Stimulated activated CD8-positive, alpha-beta memory T cell treated with anti-CD3 and anti-CD28 coated beads, Interleukin-4, amount 100 ng/mL, for 48 hours (primary cell): ENCODE measurements at places on chromosomes 12 and 14.

DNA sequence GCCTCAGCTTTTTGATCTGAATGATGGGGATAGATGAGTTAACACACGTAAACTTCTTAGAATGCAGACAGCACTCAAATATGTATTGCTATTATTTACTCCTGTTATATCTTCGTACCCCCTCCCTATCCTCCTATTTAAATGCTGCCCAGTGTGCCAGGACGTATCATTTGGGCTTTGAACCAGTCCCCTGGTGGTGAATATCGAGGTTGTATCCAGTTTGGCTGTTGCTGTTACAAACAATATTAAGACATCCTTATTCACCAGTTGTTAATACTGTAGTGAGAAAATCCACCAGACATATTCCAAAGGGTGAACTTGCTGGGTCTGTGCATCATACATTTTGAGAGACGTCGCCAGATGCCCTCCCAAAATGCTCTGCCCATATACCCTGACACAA is 51.5 kb upstream of the FOXN3 start:
- no peak for DNase-seq

DNA sequence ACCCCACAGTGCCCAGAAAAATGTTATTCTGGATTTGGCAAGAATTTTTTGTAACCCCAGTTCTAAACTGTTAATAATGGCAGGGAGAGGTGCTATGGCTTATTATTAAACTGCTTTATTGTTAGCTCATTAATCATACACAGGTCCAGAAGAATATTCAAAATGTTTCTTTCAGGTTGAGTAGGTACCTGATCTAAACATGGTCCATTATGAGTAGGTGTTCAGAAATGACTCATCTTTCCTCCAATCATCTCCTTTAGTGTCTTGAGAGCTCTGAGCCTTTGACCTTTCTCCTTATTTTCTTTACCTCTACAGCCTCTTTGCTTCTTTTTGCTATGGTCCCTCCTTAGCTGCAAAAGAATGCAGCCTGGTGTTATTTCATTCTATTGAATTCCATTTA is 211.0 kb upstream of the GARIN6 start:
- no peak for DNase-seq

- no peak for DNase-seq
These were observed 34.2 kb upstream of the ASPG start for GRCh38 chr14:104051092-104051813.

DNA sequence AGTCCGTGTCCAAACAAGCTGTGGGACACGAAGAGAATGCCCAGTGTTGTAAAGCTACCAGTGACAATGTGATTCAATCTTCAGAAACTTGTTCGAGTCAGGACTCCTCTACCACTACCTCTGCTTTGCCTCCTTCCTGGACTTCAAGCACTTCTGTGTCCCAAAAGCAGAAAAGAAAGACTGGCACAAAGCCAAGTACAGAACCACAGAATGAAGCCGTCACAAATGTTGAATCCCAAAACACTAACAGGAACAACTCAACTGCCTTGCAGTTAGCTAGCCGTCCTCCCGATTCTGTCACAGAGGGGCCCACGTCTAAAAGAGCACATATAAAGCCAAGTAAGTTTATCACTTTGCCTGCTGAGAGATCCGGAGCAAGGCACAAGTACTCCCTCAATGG is 284.9 kb downstream of the LRFN5 start:
- no peak for DNase-seq

DNA sequence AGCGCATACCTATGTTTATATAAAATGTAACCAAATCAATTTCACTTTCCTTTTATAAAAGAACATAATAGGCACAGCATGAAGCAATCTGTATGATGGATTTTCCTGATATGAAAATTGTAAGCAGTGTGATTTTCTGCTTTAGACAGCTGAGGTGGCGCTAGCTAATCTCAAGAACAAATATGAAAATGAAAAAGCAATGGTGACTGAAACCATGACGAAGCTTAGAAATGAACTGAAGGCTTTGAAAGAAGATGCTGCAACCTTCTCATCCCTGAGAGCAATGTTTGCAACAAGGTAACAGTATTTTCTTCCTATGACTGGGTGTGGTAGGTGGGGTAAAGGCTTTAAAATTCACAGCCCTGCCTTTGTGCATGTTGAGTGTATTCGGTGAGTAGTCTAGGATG is 65.0 kb upstream of the FGD4 start:
- no peak for DNase-seq

DNA sequence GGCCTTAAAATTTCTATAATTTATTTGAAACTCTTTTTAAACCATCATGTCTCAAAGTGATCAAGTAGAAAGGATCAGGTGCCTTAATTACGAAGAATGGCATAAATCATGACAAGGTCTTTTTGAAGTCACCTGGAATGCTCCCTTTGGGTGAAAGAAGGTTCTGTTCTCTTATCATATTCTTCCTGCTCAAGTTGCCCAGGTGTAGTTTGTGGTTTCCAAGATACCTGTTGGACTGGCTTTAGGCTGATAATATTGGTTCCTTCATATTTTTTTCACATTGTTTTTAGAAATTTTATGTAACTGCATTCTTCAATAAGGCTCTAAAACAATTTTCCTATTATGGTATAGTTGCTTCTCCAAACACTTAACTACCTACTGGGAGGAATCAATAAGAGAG is 29.2 kb downstream of the RASSF3 start:
- no peak for DNase-seq

DNA sequence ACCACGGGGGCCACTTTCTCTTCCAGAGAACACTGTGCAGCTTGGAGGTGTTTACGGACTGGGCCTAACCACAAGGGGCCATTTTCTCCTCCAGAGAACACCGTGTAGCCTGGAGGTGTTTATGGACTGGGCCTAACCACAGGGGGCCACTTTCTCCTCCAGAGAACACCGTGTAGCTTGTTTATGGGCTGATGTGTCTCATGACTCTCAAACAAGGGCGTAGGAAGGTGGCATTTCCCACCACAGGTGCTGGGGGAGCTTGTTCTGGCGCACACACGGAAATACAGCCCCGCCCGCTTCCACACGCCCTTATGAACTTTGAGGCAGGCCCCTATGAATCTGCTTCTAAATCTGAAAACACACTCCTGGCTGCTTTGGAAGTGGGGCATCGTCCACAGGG is 174.6 kb upstream of the SFSWAP start:
- DNase-seq: peak; percentile 53

DNA sequence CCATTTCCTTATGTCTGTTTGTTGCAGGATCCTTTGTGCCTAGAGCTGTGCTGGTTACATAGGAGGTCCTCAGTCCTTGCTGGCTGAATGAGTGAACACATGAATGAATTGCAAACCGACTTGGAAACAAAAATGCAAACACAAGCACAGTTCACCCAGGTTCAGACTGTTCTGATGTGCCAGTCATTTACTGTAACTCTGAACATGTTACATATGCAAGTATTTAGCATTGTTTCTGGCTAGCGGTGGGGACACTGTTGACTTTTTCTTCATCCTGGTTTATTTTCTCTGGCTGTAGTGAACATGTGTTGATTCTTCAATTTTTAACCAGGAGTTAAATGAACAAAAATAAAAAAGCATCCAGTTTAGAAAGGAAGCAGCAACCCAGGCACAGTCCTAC is 33.4 kb downstream of the TSPAN9 start:
- no peak for DNase-seq
